ENCODE measurements at places on chromosomes 7 and 10.

- DNase-seq = no peak
These were observed 11.8 kb downstream of the TOMM7 start for GRCh38 chr7:22810843-22811242.

DNA sequence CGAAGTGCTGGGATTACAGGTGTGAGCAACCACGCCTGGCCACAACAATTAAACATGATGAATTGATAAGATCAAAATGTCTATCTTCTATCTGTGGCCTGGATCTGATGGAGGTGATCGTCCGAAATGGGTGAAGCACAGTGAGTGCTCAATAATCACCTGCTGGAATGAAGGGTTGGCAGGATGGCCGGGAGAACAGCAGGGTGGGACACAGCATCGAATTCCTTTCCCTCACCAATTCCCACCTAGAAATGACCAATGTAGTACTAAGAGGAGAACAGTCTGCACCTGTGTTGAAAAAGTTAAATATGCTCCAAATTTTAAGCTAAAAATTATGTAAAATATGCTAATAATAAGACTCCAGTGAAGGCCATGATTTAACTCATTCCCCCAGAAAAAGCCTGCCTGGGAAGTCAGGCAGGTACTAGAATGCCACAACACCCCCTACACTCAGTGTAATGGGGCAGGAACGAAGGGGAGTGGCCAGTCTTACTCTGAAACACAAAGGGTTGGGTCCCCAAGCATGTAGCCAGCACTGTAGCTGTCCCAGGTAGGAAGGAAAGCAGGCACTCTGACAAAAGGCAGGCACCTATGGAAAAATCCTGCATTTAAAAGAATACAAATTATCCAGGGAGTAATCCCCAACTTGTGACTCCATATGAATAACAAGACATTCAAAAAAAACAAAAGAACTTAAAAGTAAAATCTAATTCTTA is 110.3 kb downstream of the VPS41 start:
- DNase-seq = no peak

GRCh38 chr7:112420236-112420861 is 29.9 kb upstream of the IFRD1 start:
- no peak for DNase-seq

DNA sequence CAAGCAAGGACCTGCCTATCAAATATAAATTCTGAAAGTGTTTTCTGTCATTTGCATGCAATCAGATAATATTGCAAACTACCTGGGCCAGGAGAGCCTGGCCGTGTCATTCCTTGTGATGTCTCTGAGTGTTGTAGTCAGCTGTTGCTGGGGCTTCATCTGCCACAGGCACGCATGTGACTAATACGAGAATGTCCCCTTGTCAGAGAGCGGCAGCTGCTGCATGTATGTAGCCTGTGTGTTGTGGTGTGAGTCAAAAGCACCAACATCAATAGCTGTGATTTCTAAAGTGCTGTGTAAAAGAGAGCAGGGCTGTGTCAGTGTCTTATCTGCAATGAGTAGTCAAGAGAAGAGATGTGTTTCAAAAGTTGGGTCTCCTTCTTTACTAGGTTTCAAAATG is 155.4 kb downstream of the POU6F2 start:
- no peak for DNase-seq

GRCh38 chr10:114499630-114500190 is 95.4 kb upstream of the AFAP1L2 start:
- peak; percentile 73 for DNase-seq

DNA sequence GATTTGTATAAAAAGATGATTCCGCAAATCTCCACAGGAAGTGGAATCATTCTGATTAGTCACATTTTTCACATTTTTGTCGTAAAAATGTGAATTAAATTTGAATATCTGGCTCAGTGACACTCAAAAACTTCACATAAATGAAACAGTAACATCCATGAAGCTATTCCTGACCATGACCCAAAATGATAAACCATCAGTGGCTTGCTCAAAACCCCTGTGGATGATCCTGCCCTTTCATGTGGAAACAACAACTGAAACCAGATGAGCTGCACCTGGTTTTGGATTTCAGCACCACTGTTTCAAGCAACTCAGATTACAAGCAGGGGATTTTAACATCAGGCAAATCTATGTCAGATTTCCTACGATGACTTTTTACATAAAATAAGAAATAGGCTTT is 80.3 kb downstream of the AMPH start:
- no peak for DNase-seq

- DNase-seq = peak; percentile 59
These were observed 783 bp downstream of the ANLN start for GRCh38 chr7:36390199-36391090.

GRCh38 chr10:80070057-80070456 is 8.4 kb upstream of the TMEM254 start:
- no peak for DNase-seq

DNA sequence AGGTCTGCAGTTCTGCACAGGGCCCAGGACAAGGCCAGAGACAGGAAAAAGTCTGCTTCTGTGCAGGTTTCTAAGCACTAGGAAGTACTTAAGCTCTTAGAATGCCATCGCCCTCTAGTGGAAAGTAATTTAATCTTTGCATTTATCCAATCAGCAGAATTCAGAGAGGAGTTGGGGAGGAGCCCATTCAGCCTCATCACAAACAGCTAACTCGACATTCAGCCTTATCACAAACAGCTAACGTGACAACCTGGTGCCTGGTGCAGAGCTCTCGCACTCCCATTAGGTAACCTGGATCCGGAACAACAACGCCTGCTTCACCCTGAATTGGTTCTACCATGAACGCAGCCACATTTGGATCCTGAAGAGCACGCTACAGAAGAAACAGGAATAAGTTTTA is 15.2 kb downstream of the OAT start:
- DNase-seq = no peak

- no peak for DNase-seq
These were observed 102.6 kb upstream of the NRBF2 start for GRCh38 chr10:63030536-63030935.

DNA sequence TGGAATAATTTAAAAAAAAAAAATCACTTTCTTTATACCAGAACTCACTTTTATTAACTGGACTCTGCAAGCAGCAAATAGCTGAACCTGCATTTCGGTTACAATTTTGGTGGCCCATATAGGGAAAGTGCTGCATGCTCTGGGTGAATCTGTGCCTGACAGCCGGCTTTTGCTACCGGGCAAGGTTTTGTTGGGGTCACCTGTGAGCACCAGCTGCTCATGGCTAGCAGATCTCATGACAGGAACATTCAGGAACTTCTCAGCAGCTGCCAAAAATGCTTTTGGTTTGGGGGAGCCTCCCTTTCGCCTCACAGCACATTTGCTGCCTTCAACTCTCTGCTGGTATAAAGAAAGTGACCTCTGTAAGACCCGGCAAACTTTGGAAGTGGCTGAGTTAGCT is 13.2 kb upstream of the CREB3L2 start:
- no peak for DNase-seq

- DNase-seq = no peak
These were observed 75.6 kb downstream of the SLC37A3 start for GRCh38 chr7:140322759-140323158.

DNA sequence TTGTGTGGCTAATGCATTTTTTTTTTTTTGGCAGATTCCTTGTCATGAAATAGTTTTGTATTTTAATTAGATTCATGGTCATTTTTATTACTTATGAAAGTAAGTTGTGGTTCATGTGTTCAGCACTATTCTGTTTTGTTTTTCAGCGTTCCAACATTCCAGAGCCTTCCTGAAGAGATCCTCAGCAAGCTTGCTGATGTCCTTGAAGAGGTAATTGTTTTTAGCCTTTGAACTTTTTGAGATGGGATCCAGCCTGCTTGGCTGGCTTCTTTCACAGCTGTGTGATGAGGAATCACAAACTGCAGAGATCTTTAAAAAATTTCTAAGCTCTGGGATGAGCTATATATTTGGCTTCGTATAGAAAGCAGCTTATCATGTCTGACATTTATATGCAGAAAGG is 208.0 kb upstream of the CSTF2T start:
- DNase-seq = no peak

DNA sequence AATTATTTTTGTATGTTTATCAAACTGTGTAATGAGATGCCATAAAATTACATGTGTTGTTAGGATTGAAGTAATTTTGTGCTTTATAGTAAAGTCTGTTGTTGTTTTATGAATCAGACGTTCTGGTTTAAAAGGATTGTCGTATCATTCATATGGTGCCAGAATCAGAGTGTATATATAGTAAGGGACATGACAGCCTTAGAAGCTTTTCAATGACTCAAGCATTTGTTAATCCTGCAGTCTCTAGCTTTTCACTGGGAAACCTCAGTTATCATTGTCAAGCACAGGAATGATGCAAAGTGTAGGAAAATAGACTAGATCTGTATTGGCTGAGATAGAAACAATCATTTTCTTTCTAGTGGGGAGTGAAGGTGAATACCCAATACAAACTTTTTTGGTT is 57.5 kb downstream of the TRRAP start:
- DNase-seq = no peak

- DNase-seq = peak; percentile 12
These were observed 165.8 kb upstream of the PRSS1 start for GRCh38 chr7:142583446-142583845.

DNA sequence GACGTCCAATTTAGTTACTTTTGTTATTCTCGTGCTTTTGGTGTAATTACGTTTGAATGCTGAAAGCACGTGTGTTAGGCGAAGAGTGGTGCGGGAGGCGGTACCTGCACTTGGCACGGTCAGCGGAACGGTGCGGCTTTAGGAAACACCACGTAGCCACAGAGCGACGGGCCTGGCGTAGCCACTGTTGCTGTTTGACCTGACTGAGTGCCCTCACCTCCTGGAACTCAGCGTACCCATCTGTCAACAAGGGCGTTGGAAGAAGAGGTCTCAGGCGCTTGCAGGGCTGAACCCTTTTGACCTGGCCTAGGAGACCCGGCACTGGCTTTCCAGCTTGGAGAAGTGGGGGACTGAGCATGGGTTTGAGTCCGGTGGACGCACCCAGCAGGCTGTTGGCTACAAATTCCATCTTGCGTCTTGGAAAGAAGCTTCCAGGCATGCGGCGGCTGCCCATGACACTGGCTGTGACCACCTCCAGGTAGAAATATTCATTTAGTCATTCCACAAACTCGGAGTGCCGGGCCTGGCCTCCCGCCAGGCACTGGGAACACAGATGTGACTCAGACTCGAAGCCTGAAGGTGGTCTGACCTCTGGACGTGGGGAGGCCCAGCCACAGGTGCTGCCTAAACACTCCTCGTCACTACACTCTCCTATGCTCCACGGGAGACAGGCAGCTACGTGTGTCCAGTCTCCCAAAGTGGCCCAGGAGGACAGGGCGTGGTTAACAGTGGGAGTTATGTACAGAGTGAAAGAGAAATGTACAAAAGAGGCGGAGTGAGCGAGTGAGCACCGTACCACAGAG is 22.2 kb downstream of the FAM20C start:
- no peak for DNase-seq

DNA sequence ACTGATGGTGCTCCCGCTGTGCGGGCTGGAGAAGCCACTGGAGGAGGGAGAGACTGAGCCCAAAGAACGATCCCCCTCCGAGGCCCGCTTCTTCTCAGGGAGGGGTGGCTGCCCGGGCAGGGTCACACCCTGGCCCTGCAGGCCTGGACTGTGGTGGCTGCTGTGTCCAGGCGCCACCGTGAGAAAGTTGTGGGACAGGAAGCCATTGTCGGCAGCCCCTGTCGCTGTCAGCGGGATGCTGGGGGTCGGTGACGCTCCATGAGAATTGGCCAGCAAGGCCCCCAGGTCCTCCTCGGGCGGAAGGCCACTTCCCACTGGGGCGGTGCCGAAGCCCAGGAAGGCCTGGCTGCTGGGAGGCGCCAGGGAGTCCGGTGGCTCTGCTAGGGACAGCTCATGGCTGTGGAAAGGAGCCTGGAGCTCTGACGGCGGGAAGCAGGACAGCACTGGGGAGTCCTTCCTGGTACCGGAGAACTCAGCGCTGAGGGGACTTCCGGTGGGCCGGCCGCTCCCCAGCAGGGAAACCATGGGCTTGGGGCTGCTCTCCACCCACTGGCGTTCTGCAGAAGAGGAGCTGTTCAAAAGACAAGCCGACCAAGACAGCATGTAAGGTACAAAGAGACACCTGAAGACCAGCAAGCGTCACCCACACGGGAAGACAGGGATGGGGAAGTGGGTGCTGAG is 278.8 kb downstream of the TNS3 start:
- DNase-seq = no peak

DNA sequence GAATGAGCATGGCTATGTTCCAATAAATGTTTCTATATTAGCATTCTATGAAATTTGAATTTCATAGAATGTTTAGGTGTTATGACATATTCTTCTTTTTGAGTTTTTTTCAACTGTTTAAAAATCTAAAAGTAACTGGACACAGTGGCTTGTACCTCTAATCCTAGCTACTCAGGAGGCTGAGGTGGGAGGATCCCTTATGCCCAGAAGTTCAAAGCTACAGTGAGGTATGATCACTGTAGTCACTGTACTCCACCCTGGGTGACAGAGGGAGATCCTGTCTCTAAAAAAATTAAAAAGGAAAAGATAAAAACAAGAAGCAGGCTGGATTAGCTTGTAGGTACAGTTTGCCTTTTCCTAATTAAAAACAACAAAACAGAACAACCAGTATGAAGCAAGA is 95.1 kb downstream of the NRBF2 start:
- DNase-seq = no peak

DNA sequence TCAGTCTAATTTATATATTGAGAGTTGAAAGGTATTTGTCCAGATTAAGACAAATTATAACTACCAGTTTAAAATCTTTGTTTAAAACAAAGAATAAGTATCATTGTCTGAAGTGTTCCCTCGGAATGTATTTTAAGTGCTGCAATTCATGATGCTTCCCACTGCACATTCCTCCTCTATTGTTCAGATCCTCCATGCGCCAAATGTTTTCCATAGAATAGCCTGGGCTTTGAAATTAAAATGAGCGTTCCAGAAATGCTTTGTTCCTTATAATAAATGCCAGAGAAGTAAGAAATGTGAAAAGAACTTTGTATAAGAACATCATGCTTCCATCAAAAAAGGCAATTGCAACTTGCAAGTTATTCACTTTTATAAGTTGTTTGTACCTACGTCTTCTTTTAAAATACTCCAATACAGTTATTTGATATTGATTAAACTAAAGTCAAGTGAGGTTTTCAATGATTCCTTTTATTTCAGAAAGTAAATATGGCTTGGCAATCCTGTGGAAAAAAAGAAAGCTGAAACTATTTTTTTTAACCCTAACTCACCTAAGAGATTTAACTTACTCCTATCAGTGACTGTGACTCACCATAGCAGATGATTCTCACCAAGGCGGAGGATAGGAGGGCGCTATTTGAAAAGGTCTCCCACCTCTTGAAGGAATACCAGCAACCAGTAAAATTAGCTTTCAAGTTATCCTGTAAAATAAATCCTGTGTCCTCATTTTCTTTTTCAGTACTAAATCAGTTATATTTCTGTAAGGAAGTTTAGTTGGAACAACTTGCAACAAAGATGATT is 85.8 kb downstream of the CTNNA3 start:
- DNase-seq = no peak

- DNase-seq = no peak
These were observed 153.5 kb downstream of the RNF216 start for GRCh38 chr7:5627745-5628547.

GRCh38 chr7:112069879-112070321 is 136.3 kb downstream of the DOCK4 start:
- no peak for DNase-seq
